Stimulated activated CD8-positive, alpha-beta memory T cell treated with anti-CD3 and anti-CD28 coated beads, Interleukin-7, amount 100 ng/mL, for 48 hours (primary cell): ENCODE measurements at places on chromosomes 6 and 20.

DNA sequence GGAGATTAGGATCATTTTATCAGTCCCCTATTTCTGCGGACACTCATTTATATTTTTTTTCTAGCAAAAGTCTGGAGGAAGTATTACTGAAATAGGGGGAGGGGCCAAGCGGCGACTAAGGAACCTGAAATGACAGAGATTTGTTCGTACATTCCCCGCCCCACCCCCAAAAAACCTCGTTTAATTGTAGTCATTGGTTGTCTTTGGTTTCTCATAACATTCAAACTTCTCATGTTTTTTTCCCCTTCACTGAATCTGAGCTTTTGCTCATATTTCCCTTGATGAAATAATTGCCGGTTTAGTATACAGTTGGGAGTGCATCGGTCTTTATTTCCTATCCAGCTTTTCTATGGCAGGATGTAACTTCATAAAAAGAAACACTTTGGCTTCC lies 768 bp upstream of the FYN start:
- DNase-seq, result no peak

GRCh38 chr20:59207742-59208357 lies 44.2 kb downstream of the ZNF831 start:
- DNase-seq, result peak; percentile 67

DNA sequence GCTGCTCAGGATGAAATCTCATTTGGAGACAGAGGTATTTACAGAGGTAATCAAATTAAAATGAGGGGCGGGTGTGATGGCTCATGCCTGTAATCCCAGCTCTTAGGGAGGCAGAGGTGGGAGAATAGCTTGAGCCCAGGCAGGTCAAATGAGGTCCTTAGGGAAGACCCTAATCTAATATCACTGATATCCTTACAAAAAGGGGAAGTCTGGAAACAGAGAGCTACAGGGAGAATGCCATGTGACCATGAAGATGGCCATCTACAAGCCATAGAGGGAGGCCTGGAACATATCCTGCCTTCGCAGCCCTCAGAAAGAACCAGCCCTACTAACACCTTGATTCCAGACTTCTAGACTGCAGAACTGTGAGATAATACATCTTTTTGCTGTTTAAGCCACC lies 8.3 kb downstream of the MTCL3 start:
- DNase-seq, result no peak

DNA sequence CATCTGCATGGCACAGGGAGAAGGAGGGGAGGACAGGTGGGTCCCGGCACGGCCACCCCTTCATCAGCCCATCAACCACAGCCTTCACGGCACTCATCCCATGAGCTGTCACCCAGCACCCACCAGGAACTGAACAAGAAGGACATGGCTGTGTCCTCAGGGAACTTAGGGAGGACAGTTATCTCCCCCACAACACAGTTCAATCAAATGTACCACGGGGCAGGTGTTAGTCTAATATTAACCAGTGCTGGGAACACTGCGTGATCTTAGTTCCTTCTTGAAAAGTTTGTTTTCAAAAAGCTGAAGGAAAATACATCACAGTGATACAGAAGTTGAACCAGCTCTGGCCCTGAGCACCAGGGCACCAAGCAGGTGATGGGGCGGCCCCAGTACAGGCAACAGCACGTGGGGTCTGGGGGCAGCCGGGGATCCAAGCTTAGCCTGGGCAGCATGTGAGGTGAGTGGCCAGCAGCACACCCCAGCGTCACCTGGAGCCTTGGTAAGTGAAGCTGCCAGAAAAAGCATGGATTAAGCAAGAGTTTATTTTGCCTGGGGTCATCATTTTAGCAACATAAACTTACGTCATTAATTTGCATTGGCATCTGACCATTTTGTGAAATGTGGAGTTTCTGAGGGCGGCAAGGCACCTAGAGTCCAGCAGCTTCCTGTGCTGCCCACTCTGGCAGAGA lies 35.5 kb upstream of the AFDN start:
- DNase-seq, result no peak

DNA sequence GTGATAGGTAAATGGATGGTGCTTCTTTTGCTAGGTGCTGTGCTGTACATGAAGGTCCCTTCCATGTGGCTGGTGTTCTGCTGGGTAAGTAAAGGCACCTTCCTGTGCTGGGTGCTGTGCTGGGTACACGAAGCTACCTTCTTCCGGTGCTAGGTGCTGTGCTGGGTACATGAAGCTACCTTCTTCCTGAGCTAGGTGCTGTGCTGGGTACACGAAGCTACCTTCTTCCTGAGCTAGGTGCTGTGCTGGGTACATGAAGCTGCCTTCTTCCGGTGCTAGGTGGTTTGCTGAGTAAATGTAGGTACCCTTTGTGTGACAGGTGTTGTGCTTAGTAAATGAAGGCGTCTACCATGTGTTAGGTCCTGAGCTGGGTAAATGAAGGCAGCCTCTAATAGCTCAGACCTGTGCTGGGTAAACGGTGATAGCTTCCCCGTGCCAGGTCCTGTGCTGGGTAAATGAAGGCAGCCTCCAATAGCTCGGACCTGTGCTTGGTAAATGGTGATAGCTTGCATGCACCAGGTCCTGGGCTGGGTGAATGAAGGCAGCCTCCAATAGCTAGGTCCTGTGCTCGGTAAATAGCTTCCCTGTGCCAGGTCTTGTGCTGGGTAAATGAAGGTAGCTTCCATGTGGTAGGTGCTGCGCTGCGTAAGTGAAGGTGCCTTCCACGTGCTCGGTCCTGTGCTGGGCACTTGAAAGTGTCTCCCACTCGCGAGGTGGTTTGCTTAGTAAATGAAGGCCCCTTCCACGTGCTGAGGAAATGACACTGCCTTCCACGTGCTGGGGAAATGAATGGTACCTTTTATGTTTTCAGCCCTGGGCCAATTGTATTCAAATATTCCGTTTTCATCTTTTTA lies 115.5 kb downstream of the ERMARD start:
- DNase-seq, result no peak

DNA sequence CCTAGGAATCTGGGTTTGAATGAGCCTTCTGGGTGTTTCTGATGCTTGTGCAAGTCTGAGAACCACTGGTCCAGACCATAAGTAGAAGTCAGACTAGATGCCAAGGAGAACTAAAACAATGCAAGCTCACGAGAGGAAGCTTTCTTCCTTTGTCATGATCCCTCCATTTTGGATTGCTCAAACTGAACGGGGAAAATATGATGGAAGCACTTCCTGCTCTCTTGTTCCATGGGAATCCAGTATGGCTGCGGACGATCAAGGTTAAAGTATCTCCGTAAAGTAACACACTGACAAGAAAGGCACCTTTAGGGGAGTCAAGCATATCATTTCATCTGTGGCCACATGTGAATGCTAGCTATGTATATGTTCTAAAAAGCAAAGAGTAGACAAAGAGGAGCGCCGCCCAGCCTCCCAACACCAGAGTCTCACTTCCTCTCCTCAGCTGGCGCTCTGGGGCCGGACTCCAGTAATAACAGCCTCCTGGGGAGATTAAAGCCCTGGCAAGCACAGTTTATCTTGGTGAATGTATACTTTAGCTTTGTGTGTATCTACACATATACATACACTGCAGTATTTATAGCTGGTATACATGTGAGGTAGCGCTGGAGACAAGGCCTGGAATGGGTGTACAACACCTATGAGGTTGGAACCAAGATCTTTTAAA lies 88.1 kb downstream of the FOXC1 start:
- DNase-seq, result no peak

GRCh38 chr6:11113038-11113437 lies 1.5 kb upstream of the ERVFRD-1 start:
- DNase-seq, result no peak

- no peak for DNase-seq
Measured at GRCh38 chr20:53092772-53093300, 120.7 kb downstream of the TSHZ2 start.
